ENCODE measurements at places on chromosomes 3 and 15.

- DNase-seq = no peak
Measured at GRCh38 chr3:50340448-50341329, at the start of gene RASSF1. TSS of gene RASSF1 (minus strand) at chr3:50340836. CDS start at chr3:50340805, 31 bp downstream.

DNA sequence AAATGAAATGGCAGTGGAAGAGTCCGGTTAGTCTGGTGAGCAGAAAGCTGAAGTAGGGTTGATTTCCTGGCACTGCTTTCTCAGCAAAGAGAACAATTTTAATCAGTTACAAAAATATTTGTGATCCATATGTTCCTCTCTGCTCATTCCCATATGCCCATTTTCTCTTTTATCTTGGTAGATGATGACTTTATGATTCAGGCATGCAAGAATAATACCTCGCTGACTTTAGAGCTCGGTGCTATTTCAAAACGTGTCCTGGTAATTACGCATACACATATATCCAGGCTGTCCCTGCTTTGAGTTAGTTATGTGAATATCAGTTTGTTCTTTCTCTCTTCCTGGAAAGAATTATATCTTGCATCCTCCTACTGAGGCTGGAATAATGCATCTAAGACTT, 38.5 kb downstream of the ARPP21 start:
- DNase-seq = no peak

GRCh38 chr15:70219256-70219895, 121.7 kb upstream of the TLE3 start:
- no peak for DNase-seq

DNA sequence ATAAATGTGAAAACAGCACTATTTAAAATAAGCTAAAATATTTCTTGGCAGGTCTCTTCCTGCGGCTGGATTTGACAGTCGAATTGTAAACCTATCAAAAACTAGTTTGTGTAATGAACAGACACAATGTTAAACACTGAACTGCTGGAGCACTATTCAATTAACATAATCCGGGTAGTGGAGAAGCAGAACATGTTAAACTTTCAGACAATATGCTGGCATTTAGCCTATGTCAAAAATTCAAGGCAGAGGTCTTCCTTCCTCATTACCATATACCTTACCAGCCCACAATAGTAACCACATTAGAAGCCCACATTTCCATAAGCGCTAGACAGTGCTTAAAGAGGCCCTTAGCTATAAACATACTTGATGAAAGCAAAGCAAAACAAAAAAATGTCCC, 1042.9 kb downstream of the ROBO1 start:
- DNase-seq = no peak

GRCh38 chr3:177887475-177887874, 648.8 kb upstream of the KCNMB2 start:
- DNase-seq = no peak

GRCh38 chr15:43769584-43770228, 7.1 kb downstream of the ELL3 start:
- no peak for DNase-seq

DNA sequence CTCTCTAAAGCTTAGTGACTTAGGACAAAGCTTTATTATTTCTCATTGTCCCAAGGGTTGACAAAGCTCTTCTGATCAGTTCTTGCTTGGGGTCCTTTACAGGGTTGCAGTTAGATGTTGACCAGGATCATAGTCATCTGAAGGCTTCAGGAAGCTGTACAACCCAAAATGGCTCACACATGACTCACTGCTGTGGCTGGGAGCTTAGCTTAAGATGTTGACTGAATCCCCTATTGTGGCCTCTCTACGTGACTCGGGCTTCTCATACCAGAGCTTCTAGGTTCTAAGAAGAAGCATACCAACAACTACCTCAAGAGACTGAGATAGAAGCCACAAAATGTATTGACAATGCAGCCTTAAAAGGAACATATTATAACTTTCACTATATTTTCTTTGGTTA, 569.6 kb upstream of the ROBO2 start:
- DNase-seq = no peak

GRCh38 chr15:45873781-45874180, 239.0 kb downstream of the SQOR start:
- no peak for DNase-seq

DNA sequence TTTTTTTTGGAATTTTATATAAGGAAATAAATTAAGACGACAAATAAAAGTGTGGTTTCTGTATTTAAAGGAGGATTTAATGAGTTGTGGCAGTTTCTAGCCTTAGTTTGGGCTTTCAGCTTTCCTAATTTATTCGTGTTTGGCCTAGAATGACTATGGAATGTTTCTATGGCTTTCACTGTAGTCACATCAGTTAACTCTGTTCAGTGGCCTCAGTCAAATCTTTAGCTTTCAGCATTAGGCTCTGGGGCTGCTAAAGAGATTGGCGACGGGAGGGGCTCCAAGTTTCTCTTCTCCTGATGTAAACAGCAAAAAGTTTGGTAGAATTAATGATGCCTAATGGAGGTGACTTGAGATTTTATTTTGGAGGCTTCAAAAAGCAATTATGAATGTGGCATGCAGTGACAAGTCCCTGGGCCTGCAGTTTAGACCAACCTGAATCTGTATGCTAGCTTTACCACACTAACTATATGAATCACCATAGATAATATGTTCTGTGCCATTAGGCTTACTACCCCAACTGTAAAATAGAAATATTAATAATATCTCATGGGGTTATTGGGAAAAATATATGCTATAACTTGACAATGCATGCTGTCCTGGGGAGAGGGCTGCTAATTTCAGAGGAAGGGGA, 47.1 kb upstream of the ADGRG7 start:
- no peak for DNase-seq

GRCh38 chr3:36416599-36416998, 36.3 kb downstream of the STAC start:
- DNase-seq = peak; percentile 15

- DNase-seq = no peak
Measured at GRCh38 chr3:20101041-20101440, 60.8 kb downstream of the KAT2B start.

DNA sequence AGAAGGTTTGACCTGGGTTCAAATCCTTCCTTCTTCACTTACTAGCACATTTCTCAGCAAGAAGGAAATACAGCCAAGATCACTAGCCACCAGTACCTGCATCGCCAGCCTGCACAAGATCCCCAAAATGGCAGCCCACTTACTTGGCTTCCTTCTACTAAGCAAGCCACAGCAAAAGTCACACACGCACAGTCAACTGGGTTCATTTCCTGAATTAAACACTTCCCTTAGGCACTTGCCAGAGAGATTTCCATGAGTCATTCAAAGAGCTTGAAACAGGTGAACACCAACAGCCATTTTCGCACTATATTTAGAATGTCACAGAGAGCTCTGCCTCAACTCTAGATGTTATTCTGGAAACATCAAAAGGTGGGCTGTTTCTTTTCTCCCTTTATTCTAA, 42.6 kb downstream of the MGLL start:
- no peak for DNase-seq

- DNase-seq = peak; percentile 93
Measured at GRCh38 chr3:8482960-8483665, 18.5 kb upstream of the LMCD1 start.

DNA sequence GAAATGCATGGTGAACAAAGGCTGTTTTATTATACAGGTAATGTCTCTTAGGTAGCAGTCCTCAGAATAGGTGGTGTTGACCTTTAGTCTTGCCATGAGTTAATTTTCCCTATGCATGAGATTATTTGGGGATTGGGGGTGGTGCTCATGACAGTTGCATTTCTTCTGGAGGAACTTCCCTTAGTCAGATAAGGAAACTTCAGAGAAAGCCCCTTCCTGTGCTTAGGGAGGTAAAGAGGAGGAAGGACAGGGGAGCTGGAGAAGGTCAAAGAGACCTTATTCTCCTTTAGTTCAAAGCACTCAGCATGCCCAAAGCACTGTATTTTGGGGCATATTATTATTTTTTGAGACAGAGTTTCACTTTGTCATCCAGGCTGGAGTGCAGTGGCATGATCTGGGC, 47.7 kb downstream of the ZBTB11 start:
- no peak for DNase-seq

DNA sequence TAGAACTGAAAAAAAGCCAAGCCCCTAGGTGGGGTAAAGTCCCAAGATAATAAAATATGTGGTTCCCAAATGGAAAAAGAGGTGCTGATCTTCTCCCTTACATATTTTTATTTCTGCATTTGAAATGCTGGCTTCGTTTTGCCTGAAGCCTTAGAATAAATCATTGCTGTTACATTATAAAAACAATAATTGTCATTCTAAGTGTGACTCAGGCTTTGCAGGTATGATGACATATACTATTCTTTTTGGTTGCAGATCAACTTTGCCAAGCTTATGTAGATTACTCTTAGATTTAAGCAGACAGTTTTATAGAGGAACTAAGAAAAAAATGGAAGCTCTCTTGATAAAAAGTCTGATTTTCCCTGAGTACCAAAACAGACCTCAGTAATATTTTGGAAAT, 7.5 kb downstream of the IDH3A start:
- DNase-seq = no peak

DNA sequence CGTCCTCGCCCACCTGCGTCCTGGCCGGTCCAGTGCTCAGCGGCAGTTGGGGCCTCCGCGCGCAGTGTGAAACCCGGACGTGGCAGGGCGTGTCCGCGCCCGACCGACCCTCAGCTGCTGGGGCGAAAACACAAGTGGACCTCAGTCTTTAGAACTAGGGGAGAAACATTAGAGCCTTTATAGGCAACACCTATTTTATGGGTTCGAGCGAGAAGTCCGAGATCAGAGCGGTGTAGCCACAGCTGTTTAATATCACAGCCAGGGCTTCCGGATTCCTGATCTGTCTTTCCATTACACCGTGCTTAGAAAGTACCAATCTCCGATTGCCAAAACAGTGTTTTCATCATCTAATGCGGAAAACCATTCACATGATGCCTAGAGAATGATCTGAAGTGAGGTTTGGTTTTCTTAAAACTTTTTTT, 506 bp downstream of the RAD51 start:
- no peak for DNase-seq

DNA sequence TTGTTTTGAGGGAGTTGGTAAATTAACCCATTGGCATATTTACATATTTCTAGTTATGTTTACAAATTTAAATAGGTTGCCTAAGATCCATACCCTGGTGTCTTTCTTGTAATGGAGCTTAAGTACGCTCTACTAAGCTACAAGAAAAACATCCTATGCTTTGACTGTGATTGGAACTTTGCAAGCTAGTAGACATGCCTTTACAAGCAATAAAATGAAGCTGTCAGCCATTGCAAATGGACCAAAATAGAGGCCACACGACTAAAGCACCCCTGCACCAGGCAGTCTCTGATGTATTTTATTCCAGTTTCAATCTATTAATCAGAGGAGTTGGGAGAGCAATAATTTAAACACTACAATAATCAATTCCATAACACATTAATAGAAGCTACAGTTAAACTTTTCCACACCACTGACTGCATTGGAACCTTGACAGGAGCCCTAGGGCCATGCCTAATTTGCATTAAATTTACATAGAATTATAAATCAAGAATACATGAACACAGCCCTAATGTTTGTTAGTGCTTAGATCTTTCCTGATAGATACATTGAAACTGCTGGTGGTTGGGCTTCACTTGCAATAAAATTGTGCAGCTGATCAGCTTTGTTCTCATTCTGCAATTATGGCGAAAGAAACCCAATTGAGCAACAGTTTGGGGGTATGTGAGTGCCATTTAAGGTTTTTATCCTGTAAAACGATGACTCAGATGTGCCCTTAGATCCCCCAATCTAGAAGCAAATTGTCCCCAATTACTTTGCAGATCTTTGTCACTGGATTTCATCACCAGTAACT, 360.1 kb downstream of the LSAMP start:
- DNase-seq = no peak

DNA sequence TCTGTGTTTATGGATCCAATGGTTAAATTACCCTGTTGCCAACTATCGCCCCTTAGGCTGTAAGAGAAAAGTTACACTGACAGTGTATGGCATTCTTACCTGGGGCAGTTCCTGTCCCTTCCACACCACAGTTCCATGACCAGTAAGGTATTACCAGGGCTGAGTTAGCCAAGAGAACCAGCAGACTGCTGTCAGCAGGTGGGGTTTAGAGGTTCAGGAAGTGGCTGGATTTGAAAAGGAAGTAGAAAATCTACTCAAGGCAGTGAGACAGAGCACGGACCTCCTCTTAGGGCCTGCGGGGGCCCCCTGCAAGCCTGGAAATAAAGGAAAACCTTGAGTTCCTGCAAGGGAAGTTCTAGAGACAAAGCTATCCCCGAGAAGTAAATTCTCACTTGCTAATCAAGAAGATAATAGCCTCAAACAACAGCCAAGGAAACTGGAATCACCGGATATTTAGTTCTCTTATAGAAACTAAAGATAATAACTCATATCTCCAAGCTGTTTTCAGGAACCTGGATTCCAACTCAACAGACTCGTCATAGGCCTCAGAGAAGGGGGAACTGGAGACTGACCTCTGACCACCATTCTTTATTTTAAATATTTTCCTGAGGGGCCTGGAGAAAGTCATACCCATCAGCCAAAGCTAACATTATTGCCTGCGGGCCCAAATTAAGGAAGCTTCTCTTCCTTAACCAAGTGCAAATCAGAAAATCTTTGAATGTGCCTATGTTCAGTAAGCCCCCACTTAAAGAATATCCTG, 161.7 kb downstream of the ANXA2 start:
- no peak for DNase-seq

DNA sequence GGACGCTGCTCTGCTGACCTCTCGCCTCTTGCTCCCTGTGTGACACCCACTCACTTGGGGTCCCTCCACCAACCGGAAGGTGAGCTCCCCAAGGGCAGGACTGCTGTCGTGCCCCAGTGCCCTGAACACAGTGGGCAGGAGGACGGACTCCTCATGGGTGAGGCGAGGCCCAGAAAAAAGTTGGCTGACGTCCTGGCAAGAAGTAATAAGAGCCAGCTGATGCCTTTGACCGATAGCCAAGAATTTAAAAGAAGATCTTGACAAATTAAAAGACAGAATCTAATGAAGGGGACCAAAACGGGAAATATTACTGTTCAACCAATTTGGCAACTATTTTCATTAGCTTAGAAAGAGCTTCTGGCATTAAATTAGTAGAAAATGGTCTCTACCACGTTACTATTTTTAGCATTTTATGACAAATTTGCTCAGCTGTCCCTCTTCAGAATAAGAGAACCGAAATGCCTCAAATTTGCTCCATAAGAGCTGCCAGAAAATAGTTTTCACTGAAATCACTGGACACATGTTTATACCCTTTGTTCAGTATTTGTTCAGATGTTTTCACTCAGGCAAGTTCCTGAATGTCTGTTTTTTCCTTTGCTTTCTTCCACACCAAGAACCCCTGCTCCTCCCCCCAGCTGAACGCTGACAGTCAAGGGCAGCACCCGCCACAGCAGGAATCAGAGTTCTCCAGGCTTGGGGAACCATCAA, 60.5 kb downstream of the XXYLT1 start:
- DNase-seq = no peak

GRCh38 chr15:65263313-65263712, 23.4 kb downstream of the PARP16 start:
- peak; percentile 3 for DNase-seq
